ENCODE measurements at places on chromosomes 6 and 20. TPM values are rescaled to one million over a fixed set of nuclear protein-coding genes. Genes with fewer than 3 reads are reported as not detected.

DNA sequence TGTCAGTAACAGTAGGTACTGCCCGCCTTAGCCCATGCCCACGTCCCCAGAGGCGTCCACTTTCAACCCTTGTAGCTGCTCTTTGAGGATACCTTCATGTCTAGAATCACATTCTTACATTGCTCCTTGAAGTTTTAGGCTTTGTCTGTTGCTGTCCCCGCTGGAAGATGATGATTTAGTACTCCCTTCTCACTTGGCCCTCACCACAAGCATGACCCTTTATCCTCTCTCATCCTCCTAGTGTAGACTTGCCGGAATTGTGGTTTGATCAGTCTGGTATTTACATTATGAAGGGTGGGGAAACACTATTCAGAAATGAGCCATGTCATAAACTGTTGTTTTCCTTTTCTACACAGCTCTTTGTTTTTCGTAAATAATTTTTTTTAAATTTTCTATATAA lies 87.4 kb downstream of the ARID1B start:
- no peaks in the 10 kb centered on the region for H3K27me3 ChIP-seq
- no peaks in the 10 kb centered on the region for H3K4me1 ChIP-seq
- H3K4me3 ChIP-seq, result no peak overlapping the region
- no peaks in the 10 kb centered on the region for H3K36me3 ChIP-seq
- no peak overlapping the region for H3K27ac ChIP-seq
- DNase-seq, result no peak

GRCh38 chr6:437037-437392 lies 45.5 kb downstream of the IRF4 start:
- peak; percentile 53 for DNase-seq
- H3K4me3 ChIP-seq, result no peak overlapping the region
- no peak overlapping the region for H3K27ac ChIP-seq

- no peaks in the 10 kb centered on the region for H3K36me3 ChIP-seq
- DNase-seq, result peak; percentile 73
- no peak overlapping the region for H3K4me3 ChIP-seq
Observed at GRCh38 chr20:35150846-35151579, 3.9 kb upstream of the EDEM2 start.

- DNase-seq, result no peak
- peaks cover 5% of the 10 kb centered on the region for H3K27me3 ChIP-seq
- no peak overlapping the region for H3K4me3 ChIP-seq
- no peak overlapping the region for H3K27ac ChIP-seq
- peaks cover 15% of the 10 kb centered on the region for H3K4me1 ChIP-seq
Observed at GRCh38 chr6:36809941-36810803, 29.1 kb downstream of the CPNE5 start.

GRCh38 chr6:14550410-14550809 lies 432.8 kb downstream of the CD83 start:
- no peaks in the 10 kb centered on the region for H3K36me3 ChIP-seq
- no peaks in the 10 kb centered on the region for H3K27me3 ChIP-seq
- no peak overlapping the region for H3K27ac ChIP-seq
- H3K4me3 ChIP-seq, result no peak overlapping the region

DNA sequence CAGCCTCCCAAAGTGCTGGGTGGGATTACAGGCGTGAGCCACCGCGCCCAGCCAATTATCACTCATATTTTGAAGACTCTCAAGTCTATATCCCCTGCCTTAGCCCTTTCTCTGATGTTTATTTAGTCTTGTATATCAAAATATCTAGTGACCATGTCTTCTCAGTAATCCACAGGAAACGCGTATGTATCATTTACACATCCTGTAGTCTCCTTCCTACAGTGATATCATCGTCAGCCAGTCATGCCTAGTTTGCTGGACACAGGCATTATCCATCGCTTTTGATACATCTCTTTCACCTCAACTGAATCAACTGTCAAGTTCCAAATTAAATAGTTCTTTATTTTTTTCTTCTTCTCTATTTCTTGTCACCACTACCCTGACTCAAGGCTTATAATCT lies 223.7 kb downstream of the NKAIN2 start:
- no peak overlapping the region for H3K27ac ChIP-seq
- H3K27me3 ChIP-seq, result no peaks in the 10 kb centered on the region
- no peaks in the 10 kb centered on the region for H3K36me3 ChIP-seq
- no peaks in the 10 kb centered on the region for H3K4me1 ChIP-seq
- no peak for DNase-seq

- H3K4me3 ChIP-seq, result peak overlapping the region; percentile 82
- peak; percentile 82 for DNase-seq
- no peaks in the 10 kb centered on the region for H3K27me3 ChIP-seq
- H3K27ac ChIP-seq, result peak overlapping the region; percentile 73
- peaks cover 13% of the 10 kb centered on the region for H3K4me1 ChIP-seq
- H3K36me3 ChIP-seq, result no peaks in the 10 kb centered on the region
Observed at GRCh38 chr6:158231551-158232315, 63.6 kb downstream of the GTF2H5 start.

DNA sequence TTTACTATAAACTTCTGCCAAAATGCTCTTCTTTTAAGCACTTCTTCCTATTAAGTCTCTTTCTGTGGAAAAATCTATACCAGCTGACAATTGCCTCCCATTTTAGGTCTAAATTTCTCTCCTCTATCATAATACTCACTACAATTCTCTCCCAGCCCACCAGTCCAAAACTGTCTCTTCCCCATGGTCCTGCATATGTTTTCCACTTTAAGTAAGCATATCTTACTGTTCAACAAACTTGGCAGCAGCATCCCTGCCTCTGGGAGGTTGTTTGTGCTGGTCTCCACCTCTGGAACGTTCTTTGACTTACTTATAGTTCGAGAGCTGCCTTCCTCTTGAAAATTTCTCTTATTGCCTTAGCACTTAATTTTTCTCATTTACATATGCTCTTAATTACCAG lies 180.5 kb downstream of the COL12A1 start:
- no peak overlapping the region for H3K4me3 ChIP-seq
- no peaks in the 10 kb centered on the region for H3K36me3 ChIP-seq
- DNase-seq, result peak; percentile 76
- peaks cover 2% of the 10 kb centered on the region for H3K4me1 ChIP-seq
- H3K27me3 ChIP-seq, result no peaks in the 10 kb centered on the region

GRCh38 chr6:27188885-27189418 lies 58.5 kb upstream of the PRSS16 start:
- peak overlapping the region; percentile 84 for H3K4me3 ChIP-seq
- H3K4me1 ChIP-seq, result peaks cover 6% of the 10 kb centered on the region
- H3K36me3 ChIP-seq, result no peaks in the 10 kb centered on the region
- peaks cover 10% of the 10 kb centered on the region for H3K27me3 ChIP-seq

DNA sequence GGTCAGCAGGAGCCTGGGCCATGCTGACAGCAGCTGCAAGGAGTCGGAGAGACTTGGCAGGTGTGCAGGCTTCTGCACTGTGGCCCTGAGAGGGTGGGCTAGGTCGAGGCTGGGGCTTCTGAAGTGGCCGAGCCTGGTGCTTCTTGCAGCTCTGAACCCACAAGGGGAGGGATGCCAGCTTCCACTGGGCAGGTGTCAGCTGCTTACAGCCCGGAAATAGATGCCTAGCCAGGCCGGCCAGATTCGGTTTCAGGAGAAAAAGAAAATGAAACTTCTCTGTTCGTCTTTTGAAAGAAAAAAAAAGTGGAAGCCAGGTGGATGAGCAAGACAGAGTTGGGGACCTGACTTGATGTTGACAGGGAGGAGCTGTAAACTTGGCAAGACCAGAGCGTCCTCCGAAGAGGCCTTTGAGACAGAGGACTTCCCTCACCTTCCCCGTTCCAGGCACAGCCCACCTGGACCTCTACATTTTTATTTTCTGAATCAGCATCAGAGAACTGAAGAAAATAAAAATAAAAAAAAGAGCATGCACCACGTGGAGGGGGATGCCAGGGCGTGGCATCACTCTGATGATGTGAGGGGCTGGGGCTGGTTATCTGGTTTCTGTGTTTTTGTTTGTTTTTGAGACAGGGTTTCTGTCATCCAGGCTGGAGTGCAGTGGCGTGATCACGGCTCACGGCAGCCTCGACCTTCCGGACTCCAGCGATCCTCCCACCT lies at the start of gene ZBP1:
Gene ZBP1 (minus strand): TSS at position 153 of the 717 bp plus-strand sequence. CDS start 131 bp downstream, at position 22.
- H3K27me3 ChIP-seq, result peaks cover 7% of the 10 kb centered on the region
- H3K27ac ChIP-seq, result peak within 1 kb of the TSS; percentile 29
- peak within 1 kb of the TSS; percentile 13 for H3K4me3 ChIP-seq
- peaks cover 13% of the 10 kb centered on the region for H3K4me1 ChIP-seq
- peak; percentile 34 for DNase-seq

DNA sequence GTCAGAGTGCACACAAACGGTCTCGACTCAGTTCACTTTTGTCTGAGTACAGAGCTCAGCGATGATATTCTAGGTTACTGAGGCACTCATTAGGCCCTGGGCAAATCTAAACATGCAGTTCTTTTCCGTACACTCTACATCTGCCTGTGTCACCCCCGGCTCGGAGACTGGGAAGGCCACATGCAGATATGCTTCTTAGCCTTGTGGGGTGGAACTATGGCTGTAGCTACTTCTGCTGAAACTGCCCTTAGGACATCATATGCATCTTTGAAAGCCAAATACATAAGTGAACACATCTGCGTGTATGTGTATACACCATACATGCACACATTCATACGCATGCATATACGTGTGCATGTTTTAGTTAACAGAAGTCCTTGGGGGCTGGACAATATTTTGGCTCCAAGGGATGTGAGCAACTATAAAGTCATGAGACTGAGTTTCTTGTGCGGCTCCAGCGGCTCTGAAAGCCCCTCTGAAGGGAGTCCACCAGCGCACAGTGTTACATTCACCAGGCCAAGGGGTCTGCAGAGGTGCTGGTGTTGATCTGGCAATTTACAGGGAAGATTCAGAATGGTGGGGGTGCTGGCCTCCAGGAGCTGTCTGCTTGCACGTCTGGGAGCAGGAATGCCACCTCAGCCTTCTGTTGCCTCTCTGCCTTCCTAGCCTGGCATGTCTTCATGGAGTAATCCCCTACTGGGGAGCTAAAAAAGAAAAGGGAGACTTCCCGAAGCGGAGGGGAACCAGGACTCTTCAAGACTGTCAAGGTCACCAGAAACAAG lies 31.6 kb downstream of the PSMG4 start:
- H3K27ac ChIP-seq, result no peak overlapping the region
- H3K4me3 ChIP-seq, result no peak overlapping the region
- DNase-seq, result no peak
- H3K4me1 ChIP-seq, result peaks cover 14% of the 10 kb centered on the region

DNA sequence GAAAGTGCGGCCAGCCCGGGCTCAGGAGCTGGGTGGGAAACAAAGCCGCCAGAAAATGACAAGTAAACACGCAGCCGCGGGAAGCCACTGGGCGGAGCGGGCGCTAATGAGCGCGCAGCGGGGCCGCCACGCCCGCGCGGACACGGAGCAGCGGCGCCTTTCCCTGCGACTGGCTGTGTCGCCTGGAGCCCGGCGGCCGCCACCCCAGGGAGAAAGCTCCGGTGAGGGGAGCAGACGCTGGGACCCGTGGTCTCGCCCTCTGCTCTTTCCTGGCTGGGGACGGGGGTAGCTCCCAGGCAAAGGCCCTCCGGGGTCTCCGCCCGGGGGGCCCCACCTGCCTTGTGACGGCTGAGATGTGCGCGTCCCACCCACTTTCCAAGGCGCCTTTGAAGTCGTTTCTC lies 54.9 kb downstream of the PRR18 start:
- H3K4me1 ChIP-seq, result peaks cover 10% of the 10 kb centered on the region
- peak overlapping the region; percentile 27 for H3K4me3 ChIP-seq
- H3K36me3 ChIP-seq, result no peaks in the 10 kb centered on the region

GRCh38 chr6:40882323-40882997 lies 156.6 kb downstream of the UNC5CL start:
- no peaks in the 10 kb centered on the region for H3K27me3 ChIP-seq
- H3K27ac ChIP-seq, result no peak overlapping the region
- no peak for DNase-seq
- no peaks in the 10 kb centered on the region for H3K4me1 ChIP-seq
- H3K4me3 ChIP-seq, result no peak overlapping the region

GRCh38 chr20:47317127-47317895 lies 39.2 kb downstream of the ZMYND8 start:
- peak; percentile 69 for DNase-seq
- peaks cover 53% of the 10 kb centered on the region for H3K4me1 ChIP-seq
- peaks cover 2% of the 10 kb centered on the region for H3K36me3 ChIP-seq
- peak overlapping the region; percentile 95 for H3K27ac ChIP-seq
- no peaks in the 10 kb centered on the region for H3K27me3 ChIP-seq

DNA sequence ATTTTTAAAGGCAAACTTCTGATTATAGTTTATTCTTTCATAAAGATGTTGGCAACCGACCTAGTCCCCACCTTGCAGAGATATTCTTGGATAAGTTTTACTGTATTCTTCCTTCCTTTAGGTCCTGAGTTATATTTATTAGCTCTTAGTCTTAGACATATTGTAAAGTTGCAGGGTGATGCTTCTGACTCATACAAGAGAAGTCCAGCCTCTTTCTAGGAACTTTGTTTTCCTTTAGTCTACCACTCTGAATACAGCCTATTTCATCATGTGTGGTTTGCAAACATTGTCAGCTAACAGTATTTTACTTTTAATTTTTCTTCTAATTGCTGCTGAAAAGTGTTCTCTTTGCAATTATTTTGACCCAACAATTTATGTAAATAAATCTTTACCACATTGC lies 686.7 kb downstream of the COL12A1 start:
- H3K36me3 ChIP-seq, result no peaks in the 10 kb centered on the region
- DNase-seq, result peak; percentile 60
- no peaks in the 10 kb centered on the region for H3K27me3 ChIP-seq
- H3K4me3 ChIP-seq, result no peak overlapping the region

RAET1L gene
- polyA plus RNA-seq, result not detected

C20orf144 gene
- polyA plus RNA-seq, result 0.18 TPM

HLA-DPA1 gene
- polyA plus RNA-seq, result 16.3 TPM

PGK2 gene
- polyA plus RNA-seq, result not detected

FAM135A gene
- polyA plus RNA-seq, result 17.9 TPM

MTFR2 gene
- 2.4 TPM for polyA plus RNA-seq

PROCR gene
- polyA plus RNA-seq, result 40.7 TPM
